ENCODE measurements at places on chromosomes 4 and X. TPM values are rescaled to one million over a fixed set of nuclear protein-coding genes. Genes with fewer than 3 reads are reported as not detected.

Gene EOLA2
- 29.7 TPM for total RNA-seq

Gene UBA6
- 73.7 TPM for total RNA-seq

Gene SNCA
- total RNA-seq, result 79.8 TPM

Gene HPGD
- not detected for total RNA-seq

Gene TMEM131L
- 18.8 TPM for total RNA-seq

Gene SOWAHB
- not detected for total RNA-seq

Gene IL3RA
- 77.7 TPM for total RNA-seq

Gene TMSB15B
- total RNA-seq, result 10.2 TPM

Gene SORCS2
- total RNA-seq, result 0.64 TPM

Gene TBC1D9
- 72.3 TPM for total RNA-seq

Gene ODAPH
- total RNA-seq, result not detected

Gene MAGEA2
- total RNA-seq, result not detected

Gene TEC
- 0.24 TPM for total RNA-seq

Gene EFHC2
- total RNA-seq, result 0.10 TPM

Gene HERC6
- 13.1 TPM for total RNA-seq

Gene DIPK2B
- 266 TPM for total RNA-seq

Gene PABPC1L2A
- total RNA-seq, result not detected

Gene VAMP7
- total RNA-seq, result 36.3 TPM

Gene GPR50
- not detected for total RNA-seq

All from glomerular endothelial cell (primary cell).